Cerebellar nuclear complex (tissue), 1 donor: ENCODE measurements at places on chromosomes 1 and 21.
A peak's percentile ranks its signal among the peaks of the same experiment; 100 is the strongest.

- DNase-seq: no peak
These were observed 26.1 kb downstream of the PCAT6 start for GRCh38 chr1:202836623-202837403.

- peak; percentile 38 for DNase-seq
These were observed 61.8 kb downstream of the HIVEP3 start for GRCh38 chr1:41856944-41857285.

GRCh38 chr1:226875641-226876295, 5.4 kb downstream of the PSEN2 start:
- DNase-seq: no peak

- no peak for DNase-seq
These were observed 24.1 kb upstream of the MNDA start for GRCh38 chr1:158806916-158807536.

- DNase-seq: no peak
These were observed 332.2 kb downstream of the NTNG1 start for GRCh38 chr1:107473065-107473464.

GRCh38 chr1:103220631-103221041, 112.3 kb upstream of the COL11A1 start:
- DNase-seq: no peak

DNA sequence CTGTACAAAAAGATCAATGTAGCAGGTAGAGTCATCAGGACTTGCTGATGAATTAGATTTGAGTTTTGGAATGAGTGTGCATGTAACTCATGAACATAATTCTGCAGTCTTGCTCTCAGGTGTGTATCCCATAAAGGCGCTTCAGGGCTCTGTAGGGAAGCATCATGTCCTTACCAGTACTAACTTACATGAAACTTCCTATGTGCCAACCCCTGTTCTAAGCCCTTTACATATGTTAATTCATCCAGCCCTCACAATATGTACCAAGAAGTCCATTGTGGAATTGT, 2.1 kb upstream of the FCRLB start:
- no peak for DNase-seq

- no peak for DNase-seq
These were observed 543.0 kb upstream of the B3GALT2 start for GRCh38 chr1:193729429-193729828.

- no peak for DNase-seq
These were observed 116.3 kb downstream of the DHRS3 start for GRCh38 chr1:12501661-12502060.

DNA sequence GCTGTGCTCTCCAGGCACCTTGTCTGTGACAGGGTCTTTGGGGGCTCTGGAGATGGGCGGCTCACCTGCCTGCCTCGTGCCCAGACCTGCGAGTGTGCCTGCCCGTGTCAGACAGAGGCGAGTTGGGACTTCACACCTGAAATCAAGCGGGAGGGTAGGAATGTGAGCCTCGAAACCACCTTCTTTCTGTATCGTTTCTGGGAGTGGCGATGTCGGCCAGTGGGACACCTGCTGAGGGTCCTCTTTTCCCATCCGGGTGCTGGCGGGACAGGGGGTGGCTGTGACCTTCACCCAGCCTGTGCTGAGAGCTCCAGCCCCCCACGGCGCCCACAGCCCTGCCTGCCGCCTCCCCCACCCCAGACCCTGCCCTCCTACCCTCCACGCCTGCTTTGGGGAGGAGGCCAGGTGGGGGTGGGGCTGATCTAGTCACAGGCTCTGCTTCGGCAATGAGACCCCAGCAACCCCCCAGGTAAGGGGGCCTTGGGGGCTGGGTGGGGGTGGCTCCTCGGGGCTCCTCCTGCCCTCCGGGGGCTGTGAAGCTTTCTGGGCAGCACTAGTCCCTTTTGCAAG, 15.6 kb upstream of the FAAP20 start:
- DNase-seq: no peak

DNA sequence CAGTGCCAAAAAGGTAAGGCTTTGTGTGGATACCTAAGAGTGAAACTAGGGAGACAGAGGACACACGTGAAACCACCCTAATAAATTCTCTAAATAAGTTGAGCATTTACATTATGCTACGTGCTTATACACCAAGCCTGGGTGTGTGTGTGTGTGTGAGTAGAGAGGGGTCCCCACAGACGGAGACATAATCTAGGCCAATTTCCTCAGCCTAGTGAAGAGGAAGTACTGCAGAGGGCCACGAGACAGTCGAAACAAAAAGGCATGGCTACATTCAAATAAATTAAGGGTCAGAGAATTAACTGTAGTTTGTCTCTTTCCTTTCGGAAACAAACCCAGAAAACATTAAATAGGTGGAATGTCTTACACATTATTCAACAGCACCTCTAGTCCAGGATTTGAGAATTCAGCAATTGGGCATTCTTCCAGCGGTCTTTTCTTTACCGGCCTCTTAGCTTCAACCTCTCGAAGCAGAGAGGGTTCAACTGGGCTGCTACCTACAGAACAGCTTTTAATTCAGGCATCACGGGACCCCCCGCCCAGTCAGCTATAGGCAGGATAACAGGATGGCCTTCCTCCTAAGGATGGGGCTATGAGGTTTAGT, 75.0 kb downstream of the DESI2 start:
- DNase-seq: no peak

DNA sequence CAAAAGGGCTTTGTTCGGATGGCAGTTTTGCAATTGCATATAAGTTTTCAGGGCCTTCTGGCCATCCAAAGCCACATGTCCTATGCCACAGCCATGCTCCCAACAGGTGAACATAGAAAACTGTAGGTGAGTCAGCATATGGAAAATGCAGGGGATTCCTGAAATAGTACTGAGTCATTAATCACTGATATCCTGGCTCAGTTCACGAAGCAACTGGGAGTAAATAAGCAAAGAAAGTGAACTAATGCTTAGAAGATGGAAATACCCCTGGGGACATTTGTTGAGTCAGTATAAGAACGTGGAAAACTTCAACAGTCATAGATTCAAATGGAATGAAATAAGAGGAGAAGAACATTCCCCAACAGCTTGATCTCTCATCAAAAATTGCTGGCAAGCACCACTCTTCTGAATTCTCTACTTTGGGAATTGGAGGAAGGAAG, 148.9 kb upstream of the RUNX1 start:
- DNase-seq: no peak

GRCh38 chr1:41864471-41865040, 54.2 kb downstream of the HIVEP3 start:
- no peak for DNase-seq

DNA sequence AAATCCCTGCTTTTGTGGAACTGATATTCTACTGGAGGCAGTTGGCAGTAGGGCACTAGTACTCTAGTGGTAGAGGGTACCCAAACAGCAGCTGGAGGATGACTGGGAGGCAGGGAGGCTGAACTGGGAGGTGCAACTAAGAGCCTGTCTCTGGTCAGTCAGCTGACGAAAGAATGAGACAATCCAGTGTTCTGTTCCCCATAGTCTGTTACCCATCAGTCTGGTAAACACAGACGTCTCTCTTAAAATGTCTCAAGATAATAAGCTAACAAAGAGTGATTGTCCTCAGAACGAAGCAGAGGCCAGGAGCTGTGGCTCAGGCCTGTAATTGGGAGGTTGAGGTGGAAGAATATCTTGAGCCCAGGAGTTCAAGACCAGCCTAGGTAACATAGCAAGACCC, 30.4 kb downstream of the TFAP2E start:
- DNase-seq: no peak
